ENCODE measurements at places on chromosomes 3 and 15. TPM values are rescaled to one million over a fixed set of nuclear protein-coding genes. Genes with fewer than 3 reads are reported as not detected.

DNA sequence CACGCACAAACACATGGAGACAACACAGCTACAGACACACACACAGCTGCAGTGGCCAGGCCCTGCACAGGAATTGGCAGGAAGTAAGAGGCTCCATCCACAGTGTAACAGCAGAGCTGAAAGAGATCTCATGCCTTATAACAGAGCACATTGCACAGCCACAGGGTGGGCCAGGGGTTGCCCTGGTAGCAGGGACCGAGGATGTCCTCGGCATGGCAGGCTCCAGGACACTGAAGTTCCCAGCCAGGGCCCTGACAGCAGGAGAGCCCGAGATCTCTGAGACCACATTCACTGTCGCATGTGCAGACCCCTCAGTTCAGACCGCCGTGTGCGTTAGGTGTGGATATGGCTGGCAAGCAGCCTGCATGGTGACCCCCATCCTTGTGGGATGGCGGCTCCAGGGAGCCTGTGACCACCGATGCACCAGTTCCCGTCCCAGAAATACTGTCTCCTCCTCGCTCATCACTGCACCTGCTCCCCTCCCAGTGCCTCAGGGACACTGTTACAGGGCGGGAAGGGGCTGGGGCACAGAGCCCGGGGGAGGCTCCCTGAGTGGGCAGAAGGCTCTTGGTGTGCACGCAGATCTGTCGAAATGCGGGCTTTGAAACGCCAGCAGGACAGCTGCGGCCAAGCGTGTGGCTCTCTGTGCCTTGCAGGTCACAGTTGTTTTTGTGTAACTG is 1.5 kb upstream of the OCA2 start:
- no peak for DNase-seq

GRCh38 chr3:124374583-124374982 is 355.7 kb upstream of the UMPS start:
- DNase-seq, result no peak

DNA sequence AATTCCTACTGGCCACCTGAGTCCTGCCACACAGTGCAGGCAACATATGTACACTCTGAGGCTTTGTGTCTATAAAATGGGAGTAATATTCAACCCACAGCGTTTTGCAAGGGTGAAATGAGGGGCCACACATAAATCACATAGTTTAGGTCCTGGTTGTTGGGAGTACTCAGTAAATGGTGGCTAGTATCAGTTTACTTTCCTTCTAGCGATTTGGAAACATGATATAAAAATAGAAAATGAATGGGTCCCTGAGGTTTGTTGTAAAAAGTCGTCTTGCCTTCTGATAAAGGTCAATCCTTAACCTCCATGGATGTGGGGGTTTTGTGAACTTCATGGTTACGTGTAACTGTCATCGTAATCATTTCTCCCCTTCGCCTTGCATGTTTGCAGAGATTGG is 472.4 kb downstream of the EPHB1 start:
- no peak for DNase-seq

GOLGA8S gene
- 0.14 TPM for total RNA-seq

GNB5 gene
- total RNA-seq, result 27.6 TPM

TEX55 gene
- not detected for total RNA-seq

DNA sequence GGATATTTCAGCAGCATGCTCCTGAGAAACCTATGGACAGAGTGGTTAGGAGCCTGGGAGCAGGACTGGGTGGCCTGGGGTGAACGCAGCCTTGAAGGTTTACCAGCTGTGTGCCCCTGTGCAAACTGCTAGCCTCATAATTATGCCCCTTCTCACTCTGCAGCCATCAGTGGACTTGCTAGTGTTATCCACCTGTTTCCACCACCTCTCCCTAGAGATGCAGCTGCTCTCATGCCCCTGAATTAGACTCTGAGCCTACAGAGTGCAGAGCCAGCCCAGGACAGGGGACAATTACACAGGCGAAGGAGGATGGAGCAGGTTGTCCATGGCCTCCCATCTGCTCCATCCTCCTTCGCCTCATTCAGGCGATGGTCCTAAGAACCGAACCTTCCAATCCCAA is 175.9 kb downstream of the ATP10A start:
- no peak for DNase-seq

- no peak for DNase-seq
These were observed 2.6 kb upstream of the DAPK2 start for GRCh38 chr15:64048781-64049460.

All from astrocyte (in vitro differentiated cells and primary cell).